ENCODE measurements at places on chromosomes 1 and 21.

DNA sequence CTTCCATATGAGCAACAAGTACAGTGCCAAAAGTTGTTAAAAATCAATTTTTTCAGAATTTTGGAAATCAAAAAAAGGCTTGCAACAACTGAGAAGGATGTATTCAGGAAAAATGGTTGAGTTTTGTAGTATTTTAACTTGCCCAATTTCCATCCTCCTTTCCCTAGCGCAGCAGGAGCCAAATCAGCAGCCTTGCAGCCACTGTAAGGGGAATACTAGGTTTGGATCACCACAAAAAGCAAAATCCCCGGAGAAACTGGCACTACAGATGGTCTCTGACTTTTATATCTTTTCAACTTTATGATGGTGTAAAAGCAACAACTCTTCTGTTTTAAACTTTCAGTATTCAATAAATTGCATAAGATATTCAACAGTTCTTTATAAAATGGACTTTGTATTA lies 17.9 kb downstream of the DBT start:
- DNase-seq = no peak

DNA sequence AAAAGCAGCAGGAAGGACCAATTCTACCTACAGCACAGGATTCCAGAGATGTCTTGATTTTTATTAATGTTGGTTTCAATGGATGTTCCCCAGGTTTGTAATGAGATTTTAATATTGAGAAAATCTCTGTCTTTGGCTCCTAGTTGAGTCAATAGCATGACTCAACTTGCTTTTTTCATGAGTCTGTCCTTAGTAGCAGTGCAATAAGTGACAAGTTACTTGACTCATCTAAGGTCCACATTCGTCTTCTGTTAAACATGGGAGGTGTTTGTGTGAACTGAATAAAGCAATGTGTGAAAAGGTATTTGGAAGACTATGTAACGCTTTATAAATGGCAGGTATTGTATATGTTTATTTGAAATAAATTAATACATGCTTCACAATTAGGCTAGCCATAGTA lies 645.0 kb upstream of the PTBP2 start:
- DNase-seq = no peak

DNA sequence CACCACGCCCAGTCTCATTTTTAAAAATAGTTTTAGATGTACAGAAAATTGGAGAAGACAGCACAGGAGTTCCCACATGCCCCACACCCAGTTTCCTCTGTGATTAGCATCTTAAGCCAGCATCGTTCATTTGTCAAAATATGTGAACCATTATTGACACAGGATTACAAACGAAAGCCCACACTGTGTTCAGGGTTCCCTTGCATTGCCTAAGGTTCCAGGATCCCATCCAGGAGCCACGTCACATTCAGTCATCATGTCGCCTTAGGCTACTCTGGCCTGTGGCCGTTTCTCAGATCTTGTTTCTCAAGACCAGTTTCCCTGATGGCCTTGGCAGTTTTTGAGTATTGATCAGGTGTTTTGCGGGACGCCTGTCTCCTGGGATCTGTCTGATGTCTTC lies 34.7 kb upstream of the TNFRSF1B start:
- DNase-seq = no peak

DNA sequence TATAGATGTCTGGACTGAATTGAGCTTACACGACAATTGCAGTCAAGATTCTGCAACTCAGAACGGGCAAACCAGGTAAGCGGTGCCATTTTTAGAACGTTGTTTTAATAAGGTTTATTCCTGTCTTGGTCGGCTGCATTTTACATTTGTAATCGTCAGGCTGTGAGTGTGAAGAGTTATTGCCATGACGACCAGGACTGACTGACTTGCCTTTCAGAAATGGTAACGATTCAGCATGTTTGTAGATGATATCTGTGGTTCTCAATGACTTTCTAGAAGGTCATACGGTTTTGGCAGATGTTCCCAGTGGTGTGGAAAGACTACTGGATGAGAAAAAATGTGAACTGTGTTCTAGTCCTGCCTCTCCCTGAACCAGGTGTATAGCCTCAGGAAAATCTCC lies 271.3 kb upstream of the B3GALT2 start:
- DNase-seq = no peak

- peak; percentile 15 for DNase-seq
Observed at GRCh38 chr1:168136709-168137514, at the start of gene GPR161. GPR161 (minus strand) TSS chr1:168136930; CDS start chr1:168104850, 32,080 bp downstream.

DNA sequence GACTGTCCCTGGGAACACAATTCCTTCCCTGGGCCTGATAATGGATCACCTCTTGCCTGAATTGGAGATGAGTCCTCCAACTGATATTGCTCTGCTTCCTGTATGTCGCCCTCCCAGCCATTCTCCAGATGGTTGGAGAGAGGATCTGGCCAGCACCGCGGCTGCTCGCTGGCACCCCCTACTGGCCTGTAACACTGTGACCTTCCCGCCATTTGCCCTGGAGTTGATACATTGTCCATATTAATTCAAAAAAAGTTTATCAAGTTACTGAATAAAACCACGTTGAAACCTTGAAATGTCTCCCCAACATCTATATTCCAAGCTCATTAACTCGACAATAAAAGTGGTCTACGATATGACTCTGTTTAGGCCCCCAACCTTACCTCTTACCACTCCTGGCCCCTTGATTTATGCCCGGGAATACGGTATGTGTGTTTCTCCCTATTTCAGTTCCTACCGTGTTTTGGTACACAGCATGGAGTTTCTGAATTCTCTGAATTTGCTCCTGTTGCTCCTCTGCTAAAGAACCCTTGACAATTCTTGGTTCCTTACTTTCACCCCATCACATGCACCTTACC lies 241.8 kb upstream of the KIAA0040 start:
- no peak for DNase-seq

DNA sequence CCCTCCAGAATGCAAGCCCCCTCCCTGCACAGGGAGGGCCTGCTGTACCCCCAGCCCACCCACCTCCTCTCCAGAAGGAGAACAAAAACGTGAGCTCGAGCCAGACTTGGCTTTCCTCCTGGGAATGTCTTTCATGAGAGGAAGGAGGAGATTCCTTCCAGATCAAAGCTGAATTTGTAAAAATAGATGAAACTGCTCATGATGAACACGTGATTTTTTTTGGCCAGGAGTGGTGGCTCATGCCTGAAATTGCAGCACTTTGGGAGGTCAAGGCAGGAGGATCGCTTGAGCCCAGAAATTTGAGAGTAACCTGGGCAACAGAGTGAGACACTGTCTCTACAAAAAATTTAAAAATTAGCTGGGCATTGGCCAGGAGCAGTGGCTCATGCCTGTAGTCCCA lies 21.8 kb downstream of the GPR157 start:
- no peak for DNase-seq

- no peak for DNase-seq
Observed at GRCh38 chr1:73576083-73576482, 621.9 kb downstream of the LRRIQ3 start.

DNA sequence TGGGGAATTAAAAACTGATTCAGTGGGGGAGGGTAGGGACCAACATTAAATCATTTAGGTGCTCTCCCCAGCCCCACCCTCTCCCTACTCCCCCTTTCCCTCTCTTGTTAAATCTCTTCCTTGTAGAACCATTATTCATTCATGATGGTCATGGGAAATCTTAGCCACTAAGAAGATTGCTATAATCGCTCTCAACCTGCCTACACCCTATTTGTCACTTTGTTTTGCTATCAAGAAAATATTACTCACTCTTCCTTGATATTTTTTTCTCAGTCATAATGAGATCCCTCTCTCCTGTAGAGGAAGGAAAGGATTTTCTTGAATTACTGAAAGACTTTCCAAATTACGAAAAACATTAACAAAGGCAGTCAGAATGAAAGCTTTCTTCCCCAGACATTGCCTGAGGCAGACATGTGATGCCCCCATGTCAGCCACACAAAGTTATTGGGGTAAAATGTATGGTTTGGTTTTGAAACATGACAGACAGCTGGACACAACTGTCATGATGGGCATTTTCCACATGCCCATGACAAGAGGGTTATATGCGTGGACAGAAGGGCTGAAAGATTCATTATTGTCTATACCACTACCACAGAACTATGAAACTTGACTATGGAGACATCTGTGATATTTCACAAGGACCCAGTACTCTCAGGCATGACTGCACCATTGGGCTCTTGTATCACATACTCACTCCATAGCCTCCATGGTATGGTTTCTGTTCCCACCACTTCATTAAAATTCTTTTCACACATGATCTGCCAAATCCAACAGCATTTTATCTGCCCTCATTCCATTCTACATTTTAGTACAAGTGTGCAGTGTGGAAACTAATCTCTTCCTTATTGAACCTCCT lies 420.1 kb downstream of the DISC1 start:
- DNase-seq = no peak

DNA sequence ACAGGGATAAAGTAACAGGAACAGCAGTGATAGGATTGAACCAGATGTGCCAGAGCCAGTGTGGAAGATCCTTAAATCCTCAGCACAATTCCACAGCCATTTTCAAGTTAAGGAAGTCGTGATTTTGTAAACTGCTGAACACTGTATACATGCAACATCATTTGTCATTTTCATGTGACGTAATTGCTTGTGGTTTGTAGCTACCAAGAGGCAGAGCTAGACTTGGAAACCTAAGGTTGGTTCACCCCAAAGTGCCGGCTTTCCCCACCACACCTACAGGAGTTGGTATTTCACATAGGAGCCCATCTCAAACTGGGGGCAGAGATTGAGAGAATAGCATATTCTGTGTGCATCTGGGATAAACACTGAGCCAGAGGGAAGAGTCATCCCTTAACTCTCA lies 113.9 kb downstream of the CAPN8 start:
- no peak for DNase-seq
